ENCODE measurements at places on chromosomes 2 and 18. TPM values are rescaled to one million over a fixed set of nuclear protein-coding genes. Genes with fewer than 3 reads are reported as not detected.
A peak's percentile ranks its signal among the peaks of the same experiment; 100 is the strongest.

HRH4 gene
- total RNA-seq, result 0.29 TPM

CYTIP gene
- total RNA-seq, result 5.8 TPM

CDK15 gene
- not detected for total RNA-seq

GPR148 gene
- not detected for total RNA-seq

FBXO48 gene
- total RNA-seq, result 1.9 TPM

ANKRD23 gene
- 5.1 TPM for total RNA-seq

LYPD6 gene
- total RNA-seq, result 2.4 TPM

EPB41L3 gene
- total RNA-seq, result 97.3 TPM

OR6B2 gene
- total RNA-seq, result not detected

VAPA gene
- 333 TPM for total RNA-seq

ZDBF2 gene
- total RNA-seq, result 3.9 TPM

GPR75 gene
- 2.1 TPM for total RNA-seq

DNA sequence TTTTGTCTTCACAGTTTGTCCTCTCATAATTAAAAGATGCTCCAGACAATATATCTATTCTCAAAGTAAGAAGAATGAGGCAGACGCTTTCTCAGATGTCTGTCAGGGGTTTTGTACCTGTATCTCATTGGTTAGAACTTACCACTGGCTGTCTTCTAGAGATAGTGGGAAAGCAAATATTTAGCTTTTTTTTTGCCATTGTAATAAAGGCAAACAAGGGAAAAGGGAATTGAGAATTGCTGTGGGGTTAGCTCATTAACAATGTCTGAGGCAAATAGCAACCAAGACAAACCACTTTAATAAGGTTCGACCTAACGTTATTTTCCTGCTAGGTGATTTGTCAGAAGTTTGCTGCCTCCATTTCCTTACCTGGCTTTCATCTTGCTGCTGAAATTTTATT, 30.0 kb downstream of the ZNF638 start:
- DNase-seq, result no peak

- DNase-seq, result no peak
Measured at GRCh38 chr2:38442643-38443541, 65.8 kb upstream of the ATL2 start.

DNA sequence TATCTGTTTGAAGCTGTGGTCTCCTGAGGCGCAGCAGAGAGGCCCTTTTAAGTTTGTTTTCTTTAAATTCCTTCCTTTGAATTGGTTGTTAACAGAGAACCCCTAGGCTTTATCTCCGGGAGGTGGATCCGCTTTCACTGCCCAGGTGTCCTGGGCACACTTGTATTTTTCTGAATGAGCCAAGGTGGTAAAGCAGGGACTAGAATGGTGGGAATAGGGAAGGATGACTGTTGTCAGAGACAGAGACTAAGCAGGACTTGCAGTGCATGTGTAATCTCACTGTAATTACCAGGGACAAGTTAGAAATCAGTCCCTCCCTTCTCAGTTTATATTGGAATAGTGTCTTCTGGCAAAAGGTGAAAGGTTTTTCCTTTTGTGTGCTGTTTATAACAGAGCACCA, 72.8 kb downstream of the PHLPP1 start:
- no peak for DNase-seq

DNA sequence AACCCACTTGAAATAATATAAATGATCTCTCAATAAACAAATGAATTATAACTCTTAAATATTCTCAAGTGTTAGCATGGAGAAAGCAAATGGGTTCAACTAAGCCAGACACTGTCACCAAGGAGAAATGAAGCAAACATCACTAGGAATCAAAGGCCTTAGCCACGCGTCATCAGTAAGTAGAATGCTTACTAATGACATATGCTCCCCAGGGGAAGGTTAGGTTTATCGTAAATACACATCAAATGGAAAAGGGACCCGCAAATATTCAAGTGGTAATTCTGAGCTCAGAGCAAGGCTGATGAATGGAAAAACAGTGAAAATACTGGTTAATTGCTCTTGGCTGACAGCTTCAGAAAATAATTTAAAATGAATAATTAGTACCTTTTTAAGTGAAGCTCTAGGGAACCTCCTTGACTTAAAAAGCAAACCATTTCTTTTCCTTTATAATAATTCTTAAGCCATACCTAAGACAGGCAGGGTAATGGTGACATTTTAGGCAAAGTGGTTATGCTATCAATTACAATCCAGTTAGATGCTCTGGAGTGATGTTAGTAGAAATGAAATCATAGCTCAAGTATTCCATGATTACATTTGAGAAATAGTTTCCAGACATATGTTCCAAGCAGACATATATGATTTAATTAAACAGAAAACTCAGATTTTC, 101.5 kb downstream of the ALPK2 start:
- DNase-seq, result no peak

GRCh38 chr2:16774091-16774490, 108.5 kb upstream of the CYRIA start:
- DNase-seq, result no peak

DNA sequence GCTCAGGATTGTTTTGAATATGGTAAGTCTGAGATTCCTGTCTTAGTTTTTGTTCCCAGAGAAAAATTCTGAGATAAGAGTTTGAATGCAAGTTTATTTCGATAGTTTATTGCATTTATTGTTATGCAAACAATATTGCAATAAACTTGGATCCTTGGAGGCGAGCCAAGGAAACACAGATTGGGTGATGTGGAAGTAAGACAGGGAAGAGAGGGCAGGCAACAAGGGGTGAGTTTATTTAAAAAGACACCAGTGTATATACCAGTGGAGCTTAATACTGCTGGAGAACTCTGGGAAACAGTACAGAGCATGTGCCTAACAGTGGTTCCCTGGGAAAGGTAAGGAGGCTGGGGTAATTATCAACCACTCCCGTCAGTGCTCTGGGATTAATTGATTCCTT, 87.5 kb upstream of the NEDD4L start:
- peak; percentile 97 for DNase-seq

GRCh38 chr2:17940091-17940630, 61.7 kb downstream of the KCNS3 start:
- no peak for DNase-seq

GRCh38 chr2:88563129-88563528, 64.1 kb downstream of the EIF2AK3 start:
- DNase-seq, result no peak

DNA sequence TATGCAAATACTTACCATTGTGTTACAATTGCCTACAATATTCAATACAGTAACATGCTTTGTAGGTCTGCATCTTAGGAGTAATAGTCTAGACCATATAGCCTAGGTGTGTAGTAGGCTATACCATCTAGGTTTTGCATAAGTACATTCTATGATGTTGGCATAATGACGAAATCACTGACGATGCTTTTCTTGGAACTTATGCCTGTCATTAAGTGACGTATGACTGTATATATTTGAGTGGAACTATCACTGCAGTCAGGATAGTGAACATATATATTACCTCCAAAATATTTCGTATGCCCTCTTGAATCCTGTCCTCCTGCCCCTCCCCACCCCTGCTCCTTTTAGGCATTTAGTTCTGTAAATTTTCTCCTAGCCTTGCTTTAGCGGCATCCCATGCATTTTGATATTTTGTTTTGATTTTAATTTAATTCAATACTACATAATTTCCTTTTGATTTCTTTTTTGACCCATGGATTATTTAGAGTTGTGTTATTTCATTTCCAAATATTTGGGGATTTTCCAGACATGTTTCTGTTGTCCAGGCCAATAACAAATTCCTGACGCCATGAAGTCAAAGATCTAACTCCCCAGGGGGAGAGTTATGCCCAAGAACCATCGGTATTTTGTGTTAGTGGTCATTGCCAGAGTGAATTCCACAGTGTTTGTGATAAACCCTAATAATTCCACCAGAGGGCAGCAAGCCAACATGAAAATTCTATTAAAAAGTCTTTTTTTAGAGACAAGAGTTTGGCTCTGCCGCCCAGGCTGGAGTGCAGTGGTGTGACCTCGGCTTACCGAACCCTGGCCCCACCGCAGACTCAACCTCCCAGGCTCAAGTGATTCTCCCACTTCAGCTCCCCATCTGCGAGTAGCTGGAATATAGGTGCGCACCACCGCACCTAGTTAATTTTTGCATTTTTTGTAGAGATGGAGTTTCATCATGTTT, 24.2 kb upstream of the CASP8 start:
- DNase-seq, result peak; percentile 62

GRCh38 chr2:139156730-139157129, 376.5 kb upstream of the NXPH2 start:
- DNase-seq, result no peak

DNA sequence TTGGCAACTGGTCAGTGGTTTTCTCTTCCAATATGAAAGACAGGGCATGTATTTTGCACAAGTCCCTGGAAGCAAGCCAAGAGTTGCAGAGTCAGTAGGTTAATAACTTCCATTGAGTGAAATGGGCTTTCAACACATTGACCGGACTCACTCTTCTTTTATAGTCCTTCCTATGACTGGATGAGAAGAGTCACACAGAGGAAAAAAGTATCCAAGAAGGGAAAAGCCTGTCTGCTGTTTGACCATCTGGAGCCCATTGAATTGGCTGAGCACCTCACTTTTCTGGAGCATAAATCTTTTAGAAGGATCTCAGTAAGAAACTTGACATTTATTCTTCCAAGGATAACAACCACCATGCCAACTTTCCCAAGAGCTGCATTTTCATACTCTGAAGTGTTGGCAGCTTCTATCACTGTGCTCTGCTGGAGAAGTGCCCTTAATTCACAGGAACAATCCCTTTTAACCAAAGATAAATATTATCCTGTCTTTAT, 45.4 kb downstream of the RASGRP3 start:
- no peak for DNase-seq

DNA sequence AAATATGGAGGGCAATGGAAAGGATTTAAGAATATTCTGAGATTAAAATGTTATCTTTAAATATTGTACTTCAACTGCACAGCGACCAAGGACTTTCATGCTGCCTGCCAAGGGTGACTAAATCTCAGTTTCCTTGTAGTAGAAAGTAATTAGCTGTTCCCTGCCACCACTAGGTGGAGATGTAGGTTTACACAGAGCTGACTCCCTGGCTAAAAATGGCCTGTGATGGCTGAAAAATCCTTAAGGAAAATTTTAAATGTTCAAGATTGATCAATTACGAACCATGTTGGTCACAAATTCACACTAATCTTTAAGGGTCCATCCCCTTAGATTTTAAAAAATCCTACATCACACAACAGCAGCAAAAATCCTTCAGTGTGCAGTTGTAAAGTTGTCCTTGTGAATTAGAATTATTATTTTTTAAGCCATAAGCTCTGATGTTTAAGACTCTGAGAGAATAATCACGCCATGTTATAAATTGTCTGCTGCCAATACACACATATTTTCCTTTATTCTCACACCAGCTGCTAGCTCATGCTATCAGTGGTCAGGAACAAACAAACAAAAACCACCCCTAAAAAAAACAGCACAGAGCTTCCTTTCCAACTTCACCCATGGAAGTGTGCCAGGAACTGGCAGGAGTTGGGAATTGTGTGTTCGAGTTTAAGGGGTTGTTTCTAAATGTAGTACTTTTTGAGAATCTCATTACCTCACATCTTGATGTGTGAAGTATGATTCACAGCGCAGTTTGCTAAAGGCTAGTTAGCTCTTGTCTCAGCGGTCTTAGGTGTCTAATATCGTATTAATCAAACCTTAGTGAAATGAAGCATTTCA, 399.8 kb downstream of the TMEM182 start:
- no peak for DNase-seq

DNA sequence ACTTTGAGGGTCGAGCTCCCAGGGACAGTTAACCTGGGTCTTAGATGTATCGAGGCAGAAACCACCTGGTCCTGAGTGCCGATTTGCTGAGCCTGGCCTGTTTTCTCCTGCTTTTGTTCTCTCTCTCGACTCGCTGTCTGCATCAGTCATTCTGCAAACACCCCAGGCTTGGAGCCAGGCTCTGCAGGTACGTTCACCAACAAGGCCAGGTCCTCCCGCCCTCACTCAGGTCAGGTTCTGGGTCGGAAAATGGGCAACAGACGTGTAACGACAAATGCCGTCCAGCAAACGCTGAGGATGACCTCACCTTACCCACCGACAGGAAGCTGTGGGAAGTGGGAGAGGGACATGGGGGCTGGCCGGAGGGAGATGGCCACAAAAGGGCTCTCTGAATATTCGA, 57.7 kb upstream of the PXDN start:
- no peak for DNase-seq

- peak; percentile 76 for DNase-seq
Measured at GRCh38 chr18:50970006-50970405, 2.2 kb downstream of the ELAC1 start.

DNA sequence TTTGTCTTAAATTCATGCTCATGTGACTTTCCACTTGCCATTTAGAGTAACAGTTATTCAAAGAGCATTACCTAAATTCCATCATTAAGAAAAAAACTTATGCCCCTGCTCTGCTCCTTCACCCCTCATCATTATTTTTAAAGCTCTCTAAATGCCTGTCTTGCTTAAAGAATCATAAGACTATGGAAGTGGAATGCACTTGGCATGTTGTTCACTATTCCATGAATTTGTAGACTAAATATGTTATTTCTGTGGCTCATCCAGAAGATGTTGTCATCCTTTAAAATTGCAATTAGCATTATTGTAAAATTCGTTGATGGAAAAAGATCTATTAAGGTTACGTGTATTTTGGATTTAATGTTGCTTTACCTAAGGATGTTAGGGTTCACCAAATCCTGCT, 61.8 kb downstream of the FMNL2 start:
- DNase-seq, result no peak

DNA sequence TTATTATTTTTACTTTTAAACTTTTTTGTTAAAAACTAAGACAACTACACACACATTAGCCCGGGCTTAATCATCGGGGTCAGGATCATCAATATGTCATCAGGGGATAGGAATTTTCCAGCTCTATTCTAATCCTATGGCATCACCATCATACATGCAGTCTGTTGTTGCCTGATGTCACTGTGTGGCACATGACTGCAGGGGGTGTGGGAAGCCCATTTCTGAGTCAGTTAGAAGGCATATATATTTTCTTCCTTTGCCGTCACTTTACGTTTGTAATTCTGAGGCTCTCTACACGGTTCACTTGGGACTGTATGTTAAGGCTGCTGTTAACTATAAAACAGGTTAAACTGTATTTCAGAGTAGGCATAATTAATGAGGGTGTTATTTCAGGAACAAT, 144.4 kb upstream of the ITGA6 start:
- DNase-seq, result no peak

DNA sequence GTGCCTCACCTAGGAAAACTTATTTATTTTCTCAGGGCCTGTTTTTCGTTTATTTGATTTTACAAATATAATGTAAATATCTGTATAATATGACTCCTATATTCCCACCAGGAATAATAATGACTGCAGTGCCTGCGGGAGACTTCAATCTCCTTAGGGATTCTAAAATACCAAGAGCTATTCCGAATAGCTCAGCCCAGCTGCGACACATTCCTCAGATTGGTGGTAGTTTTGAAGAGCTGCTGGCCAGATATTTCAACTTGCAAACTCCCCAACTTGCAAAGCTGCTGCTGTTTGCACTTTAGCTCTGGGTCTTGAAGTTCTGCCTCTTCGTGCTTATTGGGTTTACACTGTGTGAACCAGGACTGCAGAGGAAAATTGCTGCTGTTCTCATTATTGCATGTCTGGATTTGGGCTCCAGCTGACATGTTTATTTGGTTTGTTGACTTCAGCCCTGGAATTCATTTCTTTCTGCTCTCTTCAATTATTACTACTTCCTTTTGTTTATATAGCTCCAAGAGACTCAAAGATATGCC, 480.2 kb upstream of the CHST9 start:
- no peak for DNase-seq

- DNase-seq, result no peak
Measured at GRCh38 chr2:195636890-195637289, 20.1 kb upstream of the SLC39A10 start.

GRCh38 chr2:136225950-136226835, 108.2 kb upstream of the CXCR4 start:
- DNase-seq, result no peak

- no peak for DNase-seq
Measured at GRCh38 chr2:152676461-152676860, 40.8 kb downstream of the PRPF40A start.

Measured in mucosa of descending colon (tissue), 3 donors.